Activated CD4-positive, alpha-beta T cell treated with anti-CD3 and anti-CD28 coated beads, Interleukin-2, amount 10 ng/mL, durations not matched to agents 24 days and 14 days (primary cell): ENCODE measurements at places on chromosomes 1 and 21. TPM values are rescaled to one million over a fixed set of nuclear protein-coding genes. Genes with fewer than 3 reads are reported as not detected.

AADACL4 gene
- total RNA-seq: not detected in 2 replicates

PHC2 gene
- 32.4 and 34.2 TPM in 2 replicates for total RNA-seq

DNAI4 gene
- total RNA-seq: 0.26 and 2.7 TPM in 2 replicates

HAO2 gene
- not detected in 2 replicates for total RNA-seq

DNA sequence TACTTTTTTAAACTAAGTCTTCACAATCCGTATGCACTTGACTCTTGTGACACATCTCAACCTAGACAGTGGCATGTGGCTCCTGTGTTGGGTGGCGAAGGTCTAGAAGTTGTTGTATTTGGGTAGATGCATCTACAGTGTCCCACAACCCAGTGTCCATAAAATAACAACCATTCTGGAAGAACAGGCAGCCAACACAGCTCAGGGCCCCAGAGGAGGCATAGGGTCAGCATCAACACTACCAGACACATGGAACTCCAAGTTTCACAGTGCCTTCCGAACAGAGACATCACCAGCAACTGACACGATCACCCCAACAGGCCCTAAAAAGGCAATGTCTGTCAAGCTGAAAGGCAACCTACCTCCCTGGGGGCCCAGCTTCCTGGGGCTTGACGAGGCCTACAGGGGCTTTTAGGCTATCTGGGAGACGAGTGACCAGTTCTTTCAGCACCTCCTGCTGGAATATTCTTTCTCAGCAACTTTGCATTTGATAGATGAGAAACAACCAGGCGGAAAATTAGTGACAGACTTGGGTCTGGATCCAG is 5.6 kb downstream of the SH3BP5L start:
- no peak for DNase-seq

CELA2A gene
- total RNA-seq: not detected in 2 replicates

DNA sequence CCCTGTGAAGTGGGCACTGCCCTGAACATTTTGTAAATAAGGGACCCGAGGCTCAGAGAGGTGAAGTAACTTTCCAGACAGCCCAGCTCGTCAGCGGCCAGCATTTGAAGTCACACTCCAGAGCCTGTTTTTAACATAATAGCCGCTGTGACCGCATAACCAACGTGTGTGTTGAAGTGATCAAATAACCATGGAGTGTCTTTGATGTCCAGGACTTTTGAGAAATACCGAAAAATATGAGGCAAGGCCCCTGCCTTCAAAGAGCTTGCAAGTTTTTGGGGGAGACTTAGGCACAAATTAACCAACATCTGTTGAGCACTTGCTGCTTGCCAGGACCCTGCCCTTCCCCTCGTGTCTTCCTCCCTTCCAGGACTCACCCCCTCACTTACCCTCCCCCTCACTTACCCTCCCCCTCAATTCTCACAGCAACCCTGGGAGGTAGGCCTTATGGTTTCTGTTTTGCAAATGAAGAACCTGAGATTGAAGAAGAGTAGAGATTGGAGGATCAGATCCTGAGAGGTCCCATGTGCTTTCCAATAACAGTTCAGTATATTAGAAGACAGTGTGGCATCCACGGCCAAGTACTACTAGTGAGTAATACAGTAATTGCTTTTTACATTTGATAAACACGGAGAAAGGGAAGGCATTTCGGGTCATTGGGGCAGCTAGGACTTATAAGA is 1.3 kb upstream of the SLC16A1 start:
- DNase-seq: peak; percentile 84

GRCh38 chr1:40694353-40694874 is 2.9 kb downstream of the NFYC start:
- peak; percentile 60 for DNase-seq

TMEM54 gene
- 0.89 and 1.4 TPM in 2 replicates for total RNA-seq

DNA sequence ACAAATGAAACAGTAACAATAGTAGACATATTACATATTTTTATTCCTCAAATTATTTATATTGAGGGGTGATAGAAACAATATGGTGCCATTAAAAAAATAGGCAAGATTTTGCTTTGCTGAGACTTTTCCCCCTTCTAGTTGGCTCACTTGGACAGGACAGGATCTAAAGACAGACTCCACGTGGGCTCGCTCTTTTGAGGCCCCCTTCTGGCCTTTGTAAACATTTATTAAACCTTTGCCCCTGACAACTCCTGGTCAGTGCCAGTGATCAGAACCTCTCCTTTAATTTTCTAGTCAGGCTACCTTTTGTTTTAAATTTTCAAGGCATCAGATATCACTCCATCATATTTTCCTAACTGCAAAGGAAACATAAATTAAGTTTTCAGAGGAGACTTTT is 49.7 kb upstream of the IFI44L start:
- no peak for DNase-seq

DNA sequence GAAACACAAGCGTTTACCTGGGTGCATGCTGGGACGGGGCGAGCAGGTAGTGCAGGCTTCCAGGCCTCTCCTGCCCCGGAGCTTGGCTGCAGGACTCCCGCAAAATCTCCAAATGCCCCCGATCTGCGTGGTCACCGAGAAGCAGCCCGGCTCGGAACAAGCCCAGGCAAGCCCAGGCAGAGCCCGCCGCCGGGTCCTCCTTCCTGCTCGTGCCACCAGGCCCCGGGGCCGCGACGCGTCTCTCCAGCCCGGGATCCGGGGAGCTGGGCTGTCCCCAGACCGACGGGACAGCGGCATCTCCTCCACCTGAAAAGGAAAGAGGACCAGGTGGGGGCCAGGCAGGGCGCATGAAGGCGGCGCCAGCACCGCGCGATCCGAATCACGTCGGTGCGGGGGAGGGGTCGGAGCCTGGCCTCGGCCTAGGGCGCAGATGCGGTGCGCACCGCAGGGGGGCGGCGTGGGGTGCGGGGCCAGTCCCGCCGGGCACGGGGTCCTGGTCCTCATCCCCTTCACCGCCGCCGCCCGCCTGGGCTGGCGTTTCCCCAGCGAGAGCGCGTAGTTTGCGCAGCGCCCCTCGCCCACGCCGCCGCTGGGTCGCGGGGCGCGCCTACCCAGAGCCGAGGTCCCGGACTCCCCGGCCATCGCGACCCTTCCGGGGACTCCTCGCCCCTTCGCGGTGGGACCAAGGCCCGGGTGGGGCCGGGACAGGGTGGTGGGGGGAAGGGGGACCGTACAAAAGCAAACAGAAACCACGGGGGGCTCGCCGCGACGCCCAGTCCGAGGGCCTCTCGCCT is 52.4 kb upstream of the H6PD start:
- peak; percentile 85 for DNase-seq

DNA sequence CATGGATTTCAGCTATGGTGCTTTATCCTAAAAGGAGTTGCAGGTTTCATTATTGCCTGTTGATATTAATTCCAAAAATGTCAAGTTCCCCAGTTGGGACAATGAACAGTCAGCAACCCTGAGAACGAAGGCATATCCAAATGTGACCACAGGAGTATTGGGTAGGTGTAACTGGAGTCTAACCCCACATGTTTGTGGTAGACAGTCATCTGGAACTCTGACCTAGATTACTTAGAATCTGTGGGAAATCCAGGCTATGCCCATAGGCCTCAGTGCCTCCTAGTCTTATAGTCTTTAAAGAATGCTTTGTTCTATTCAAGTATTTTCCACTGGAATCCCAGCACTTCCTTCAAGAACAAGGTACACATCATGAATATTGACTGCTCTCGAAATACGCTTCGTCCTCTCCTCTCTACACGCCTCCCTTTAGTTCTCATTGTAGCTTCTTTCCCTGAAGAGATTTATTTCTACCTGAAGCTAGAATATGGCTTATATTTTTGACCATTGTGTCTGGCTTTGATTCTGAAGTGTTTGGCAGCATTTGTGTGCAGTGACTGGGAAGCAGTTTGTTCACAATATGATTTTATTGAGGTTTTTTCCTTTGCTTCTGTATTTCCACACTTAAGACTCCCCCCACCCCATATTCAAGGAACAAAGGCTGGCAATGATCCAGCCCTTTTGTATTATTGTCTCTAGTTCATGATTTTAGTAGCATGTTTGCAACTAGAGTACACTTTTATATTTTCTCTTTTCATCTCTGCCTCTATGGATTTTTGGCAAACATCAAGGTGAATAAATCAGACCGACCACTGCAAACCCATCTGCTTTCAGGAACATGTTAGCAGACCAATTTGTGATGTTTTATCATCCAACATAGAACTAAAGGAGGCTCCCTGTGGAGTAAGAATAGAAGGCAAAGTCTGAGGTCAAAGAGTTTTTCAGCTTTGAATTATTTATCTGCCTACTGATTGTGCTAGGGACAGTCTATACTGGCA is 178.6 kb downstream of the GPR52 start:
- no peak for DNase-seq

MYOCOS gene
- 0.21 TPM in 1 of 2 replicates, not detected in the other for total RNA-seq

DNA sequence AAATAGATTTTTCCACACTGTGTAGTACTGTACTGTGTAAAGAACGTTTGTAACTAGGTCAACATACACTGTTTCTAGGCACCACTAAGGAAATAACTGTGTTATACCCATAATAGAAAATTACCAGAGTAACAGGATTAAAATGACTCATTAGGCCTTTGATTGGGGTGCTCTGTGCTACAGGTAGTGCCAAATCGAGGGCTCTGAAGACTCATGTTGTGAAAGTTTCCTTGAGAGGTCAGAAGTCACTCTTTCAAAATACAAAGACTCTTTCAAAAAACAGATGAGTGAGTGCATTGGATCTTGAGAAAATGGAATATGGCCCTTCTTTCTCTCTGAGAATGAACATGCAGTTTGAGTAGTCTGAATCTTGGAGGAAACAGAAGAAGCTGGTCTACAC is 143.0 kb downstream of the MRPL39 start:
- peak; percentile 73 for DNase-seq

DNA sequence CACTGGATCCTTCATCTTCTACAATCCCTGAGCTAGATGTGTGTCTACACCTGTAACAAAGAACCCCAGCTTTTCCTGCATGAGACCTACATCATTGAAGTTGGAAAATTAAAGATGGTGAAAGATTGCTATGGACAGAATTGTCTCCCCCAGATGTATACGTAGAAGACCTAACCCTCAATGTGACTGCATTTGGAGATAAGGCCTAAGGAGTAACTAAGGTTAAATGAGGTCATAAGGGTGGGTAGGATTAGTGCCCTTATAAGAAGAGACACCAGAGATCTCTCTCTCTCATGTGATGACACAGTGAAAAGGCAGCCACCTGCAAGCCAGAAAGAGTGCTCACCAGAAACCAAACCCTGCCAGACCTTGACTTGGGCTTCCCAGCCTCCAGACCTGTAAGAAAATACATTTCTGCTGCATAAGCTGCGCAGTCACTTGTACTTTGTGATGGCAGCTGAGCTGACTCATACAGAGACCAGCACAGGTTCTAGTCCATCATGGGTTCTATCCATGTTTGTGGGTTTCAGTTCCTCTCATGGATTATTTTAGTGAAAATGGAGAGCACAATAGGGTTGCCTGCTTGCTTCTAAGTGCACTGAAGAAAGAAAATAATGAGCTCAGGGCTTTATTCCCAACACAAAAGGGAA is 180.8 kb downstream of the TPR start:
- no peak for DNase-seq

- DNase-seq: peak; percentile 77
Measured at GRCh38 chr1:89719502-89720306, 86.8 kb downstream of the LRRC8C start.

NPR1 gene
- 0.05 and 0.09 TPM in 2 replicates for total RNA-seq
